ENCODE measurements at places on chromosomes 5 and 9.

GRCh38 chr9:135835131-135835530, 72.2 kb downstream of the CAMSAP1 start:
- H3K4me1 ChIP-seq: no peaks in the 10 kb centered on the region
- peaks cover 8% of the 10 kb centered on the region for H3K36me3 ChIP-seq
- no peaks in the 10 kb centered on the region for H3K27me3 ChIP-seq
- no peak for DNase-seq
- H3K4me3 ChIP-seq: no peak overlapping the region

GRCh38 chr5:53479590-53480415, 626 bp upstream of the FST start:
- peaks cover 74% of the 10 kb centered on the region for H3K27me3 ChIP-seq
- H3K36me3 ChIP-seq: peaks cover 6% of the 10 kb centered on the region
- DNase-seq: peak; percentile 21
- peaks cover 37% of the 10 kb centered on the region for H3K4me1 ChIP-seq
- no peak overlapping the region for H3K27ac ChIP-seq
- H3K4me3 ChIP-seq: peak overlapping the region; percentile 71

- peaks cover 11% of the 10 kb centered on the region for H3K4me1 ChIP-seq
- DNase-seq: peak; percentile 14
- peak overlapping the region; percentile 44 for H3K4me3 ChIP-seq
- H3K27me3 ChIP-seq: no peaks in the 10 kb centered on the region
- H3K36me3 ChIP-seq: peaks cover 3% of the 10 kb centered on the region
Measured at GRCh38 chr5:172897481-172898217, 61.6 kb upstream of the RPL26L1 start.

GRCh38 chr5:148620091-148620490, 34.2 kb downstream of the HTR4 start:
- no peak overlapping the region for H3K27ac ChIP-seq
- peaks cover 23% of the 10 kb centered on the region for H3K27me3 ChIP-seq
- no peaks in the 10 kb centered on the region for H3K36me3 ChIP-seq
- no peak for DNase-seq
- peaks cover 39% of the 10 kb centered on the region for H3K4me1 ChIP-seq

GRCh38 chr5:142800776-142801494, 30.8 kb downstream of the ARHGAP26 start:
- peak overlapping the region; percentile 67 for H3K4me3 ChIP-seq
- H3K4me1 ChIP-seq: peaks cover 69% of the 10 kb centered on the region
- peak; percentile 74 for DNase-seq
- no peaks in the 10 kb centered on the region for H3K27me3 ChIP-seq
- peak overlapping the region; percentile 95 for H3K27ac ChIP-seq

DNA sequence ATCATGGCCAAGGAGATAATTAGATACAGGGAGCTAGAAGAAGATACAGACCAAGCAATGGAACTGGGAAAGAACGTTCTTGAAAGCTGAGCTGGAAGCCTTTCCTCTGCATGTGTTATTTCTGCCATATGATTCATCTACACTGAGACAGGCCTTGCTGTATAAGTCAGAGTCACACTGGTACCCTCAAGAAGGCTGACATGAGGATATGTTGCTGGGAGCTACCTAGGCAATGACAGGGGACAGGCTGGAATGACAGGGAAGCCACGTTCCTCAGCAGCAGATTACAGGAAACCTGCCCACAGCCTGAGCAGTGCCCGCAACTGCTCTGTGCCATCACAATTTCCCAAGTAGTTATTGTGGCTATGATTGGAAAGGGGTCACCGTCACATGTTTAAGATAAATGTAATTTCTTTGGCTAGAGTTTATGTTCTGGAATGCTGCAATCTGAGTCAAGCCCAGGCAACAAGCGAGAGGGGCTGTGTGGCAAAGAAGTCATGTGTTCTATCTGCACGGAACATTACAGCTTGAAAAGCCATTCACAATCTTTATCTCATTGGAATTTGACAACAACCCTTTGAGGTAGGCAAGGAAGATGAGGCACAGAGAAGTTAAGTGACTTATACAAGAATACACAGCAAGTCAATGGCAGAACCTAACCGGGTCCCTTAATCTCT, 108.2 kb downstream of the TTLL11 start:
- no peak overlapping the region for H3K4me3 ChIP-seq
- no peak for DNase-seq
- H3K27me3 ChIP-seq: no peaks in the 10 kb centered on the region
- no peaks in the 10 kb centered on the region for H3K4me1 ChIP-seq

- H3K36me3 ChIP-seq: no peaks in the 10 kb centered on the region
- peaks cover 4% of the 10 kb centered on the region for H3K4me1 ChIP-seq
- no peak for DNase-seq
- H3K27ac ChIP-seq: no peak overlapping the region
- no peaks in the 10 kb centered on the region for H3K27me3 ChIP-seq
- H3K4me3 ChIP-seq: no peak overlapping the region
Measured at GRCh38 chr9:128149951-128150593, 819 bp downstream of the LCN2 start.

DNA sequence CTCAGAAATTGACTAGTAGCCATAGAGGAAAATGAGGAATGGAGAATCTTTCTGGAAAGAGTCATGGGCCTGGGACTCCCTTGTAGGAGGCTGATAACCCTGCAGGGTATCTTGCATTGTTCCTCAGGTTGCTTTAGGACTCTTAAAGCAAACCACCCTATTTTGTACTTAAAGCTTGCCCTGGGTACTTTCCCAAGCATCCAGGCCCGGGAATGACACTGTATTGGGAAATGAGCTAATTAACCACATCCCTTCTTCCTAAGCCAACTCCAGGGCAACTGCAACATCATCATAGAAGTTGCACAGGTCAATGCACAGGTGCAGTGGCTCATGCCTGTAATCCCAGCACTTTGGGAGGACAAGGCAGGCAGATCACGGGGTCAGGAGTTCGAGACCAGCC, 55.9 kb downstream of the UGCG start:
- peaks cover under 1% of the 10 kb centered on the region for H3K4me1 ChIP-seq
- no peaks in the 10 kb centered on the region for H3K27me3 ChIP-seq
- no peak for DNase-seq
- H3K36me3 ChIP-seq: no peaks in the 10 kb centered on the region
- no peak overlapping the region for H3K27ac ChIP-seq

DNA sequence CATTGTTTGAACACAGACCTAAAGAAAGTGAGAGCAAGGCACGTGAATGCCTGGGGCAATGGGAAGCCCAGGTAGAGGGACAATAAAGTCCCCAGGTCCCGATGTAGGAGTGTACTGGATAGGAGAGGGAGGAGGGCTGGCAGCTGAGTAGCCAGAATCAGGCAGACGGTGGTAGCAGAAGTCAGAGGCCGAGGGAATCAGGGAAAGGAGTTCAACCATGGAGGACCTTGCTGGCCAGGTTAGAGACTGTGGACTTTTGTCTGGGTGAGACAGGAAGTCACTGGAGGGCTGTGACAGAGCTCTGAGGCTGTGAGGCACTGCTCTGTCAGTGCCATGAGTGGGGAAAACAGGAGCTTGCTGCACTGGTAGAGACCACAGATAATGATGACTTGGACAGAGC, 248.2 kb downstream of the EFNA5 start:
- H3K4me3 ChIP-seq: no peak overlapping the region
- H3K4me1 ChIP-seq: no peaks in the 10 kb centered on the region
- H3K27ac ChIP-seq: no peak overlapping the region
- DNase-seq: no peak
- H3K27me3 ChIP-seq: peaks cover 24% of the 10 kb centered on the region

GRCh38 chr5:143147383-143147782, 256.1 kb downstream of the NR3C1 start:
- no peak overlapping the region for H3K4me3 ChIP-seq
- peaks cover 26% of the 10 kb centered on the region for H3K36me3 ChIP-seq
- no peaks in the 10 kb centered on the region for H3K4me1 ChIP-seq
- H3K27me3 ChIP-seq: no peaks in the 10 kb centered on the region
- no peak for DNase-seq

GRCh38 chr5:37739817-37740261, 100.0 kb downstream of the GDNF start:
- H3K27me3 ChIP-seq: no peaks in the 10 kb centered on the region
- H3K4me3 ChIP-seq: no peak overlapping the region
- peaks cover 32% of the 10 kb centered on the region for H3K36me3 ChIP-seq
- no peak for DNase-seq
- H3K4me1 ChIP-seq: peaks cover 24% of the 10 kb centered on the region
- no peak overlapping the region for H3K27ac ChIP-seq

DNA sequence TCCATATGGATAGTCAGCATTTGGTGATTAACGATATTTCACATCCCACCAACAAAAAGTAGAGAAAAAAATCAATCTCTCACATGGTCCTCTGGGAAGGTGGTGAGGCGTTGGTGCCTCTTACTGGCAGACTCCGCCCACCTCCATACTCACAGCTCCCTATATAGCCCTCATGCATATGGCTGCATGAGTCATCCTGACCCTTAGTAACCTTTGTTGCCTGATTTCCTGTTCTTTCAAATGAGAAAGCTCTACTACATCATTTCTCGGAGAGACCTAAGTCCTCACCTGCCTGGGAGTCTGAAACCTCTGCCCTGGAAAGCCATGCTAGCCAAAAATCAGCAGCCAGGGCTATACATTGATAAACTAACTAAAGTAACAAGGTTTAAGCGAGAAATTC, 33.3 kb upstream of the ABCA1 start:
- DNase-seq: peak; percentile 55
- no peak overlapping the region for H3K4me3 ChIP-seq

DNA sequence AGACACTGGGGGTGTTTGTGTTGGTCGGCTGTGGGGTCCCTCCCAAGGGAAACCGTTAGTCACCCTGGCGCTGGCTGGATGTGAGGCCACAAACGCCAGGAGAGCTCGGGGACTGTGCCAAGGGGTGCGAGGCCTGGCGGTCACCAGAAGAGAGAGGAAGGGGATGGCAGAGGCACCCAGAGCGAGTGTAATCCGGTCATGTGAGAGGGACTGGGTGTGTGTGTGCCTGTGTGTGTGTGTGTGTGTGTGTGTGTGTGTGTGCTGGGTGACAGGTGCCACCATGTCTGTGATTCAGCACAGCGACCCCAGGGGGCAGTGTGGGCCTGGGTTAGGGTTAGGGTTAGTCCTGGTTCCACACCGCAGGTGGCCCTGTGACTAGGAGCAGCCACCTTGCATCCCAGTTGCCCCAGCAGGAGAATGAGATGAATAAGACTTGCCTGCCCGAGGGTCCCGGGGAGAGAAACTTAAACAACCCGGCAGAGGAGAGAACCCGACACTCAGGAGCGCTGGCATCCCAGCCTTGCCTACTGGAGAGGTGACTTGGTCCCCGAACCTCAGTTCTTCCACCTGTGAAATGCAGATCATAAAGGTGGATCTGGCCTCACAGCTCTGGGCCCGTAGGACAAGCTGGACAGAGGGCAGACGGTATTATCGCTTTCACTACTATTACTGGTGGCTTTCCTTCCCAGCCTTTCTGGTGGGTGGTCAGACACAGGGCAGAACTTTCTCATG, 1.4 kb upstream of the ADAMTSL2 start:
- peak overlapping the region; percentile 31 for H3K27ac ChIP-seq
- H3K36me3 ChIP-seq: no peaks in the 10 kb centered on the region
- H3K4me1 ChIP-seq: peaks cover 8% of the 10 kb centered on the region
- peaks cover 16% of the 10 kb centered on the region for H3K27me3 ChIP-seq
- no peak overlapping the region for H3K4me3 ChIP-seq

DNA sequence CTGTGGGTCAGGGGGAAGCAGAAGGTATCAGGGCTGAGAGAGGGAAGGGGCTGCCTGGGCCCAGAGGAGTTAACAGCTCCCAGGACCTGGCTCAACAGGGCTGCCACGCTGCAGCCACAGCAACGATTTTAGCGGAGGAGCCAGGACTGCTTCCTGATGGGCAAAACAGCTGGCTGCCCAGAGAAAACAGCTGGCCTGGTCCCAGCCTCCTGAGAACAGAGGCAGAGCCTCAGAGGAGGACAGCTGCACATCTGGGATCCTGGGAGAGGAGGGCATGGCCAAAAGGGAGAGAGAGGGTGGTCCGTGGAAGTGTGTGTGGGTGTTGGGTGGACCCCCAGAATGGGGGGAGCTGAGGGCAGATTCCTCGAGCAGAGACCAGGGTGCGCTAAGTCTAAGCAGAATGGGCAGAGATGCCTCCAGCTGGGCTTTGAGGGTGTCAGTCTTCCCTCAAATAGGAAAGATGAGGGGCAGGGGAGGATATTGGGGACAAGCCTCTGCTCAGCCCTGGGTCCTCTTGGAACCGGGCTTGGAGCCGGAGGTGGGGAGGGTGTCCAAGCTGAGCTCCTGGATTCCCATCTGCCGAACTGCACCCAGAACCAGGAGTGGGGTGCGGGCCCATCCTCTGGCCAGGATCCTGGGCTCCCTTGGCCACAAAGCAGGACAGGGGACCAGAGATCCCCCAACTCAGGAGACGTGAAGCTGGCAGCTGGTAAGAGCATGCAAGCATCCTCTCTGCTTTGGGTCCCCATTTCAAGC, 9.1 kb upstream of the CERCAM start:
- H3K4me1 ChIP-seq: no peaks in the 10 kb centered on the region
- no peak overlapping the region for H3K27ac ChIP-seq
- H3K27me3 ChIP-seq: peaks cover 50% of the 10 kb centered on the region
- no peaks in the 10 kb centered on the region for H3K36me3 ChIP-seq
- DNase-seq: no peak
- no peak overlapping the region for H3K4me3 ChIP-seq

DNA sequence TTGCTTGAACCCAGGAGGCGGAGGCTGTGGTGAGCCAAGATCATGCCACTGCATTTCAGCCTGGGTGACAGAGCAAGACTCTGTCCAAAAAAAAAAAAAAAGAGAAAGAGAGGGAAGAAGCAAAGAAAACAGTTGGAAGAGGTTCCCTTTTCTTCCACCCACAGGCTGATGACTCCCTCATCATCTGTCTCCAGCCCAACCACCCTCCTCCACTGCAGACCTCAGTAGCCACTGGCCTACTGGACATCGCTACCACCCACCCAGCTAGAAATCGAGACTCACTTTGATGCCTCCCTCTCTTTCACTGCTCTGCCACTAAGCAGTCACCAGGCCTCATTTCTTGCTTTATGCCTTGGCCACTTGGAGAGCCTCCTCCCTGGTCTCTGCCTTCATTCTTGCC, 71.2 kb downstream of the NIPSNAP3B start:
- H3K27me3 ChIP-seq: no peaks in the 10 kb centered on the region
- no peak for DNase-seq
- H3K36me3 ChIP-seq: no peaks in the 10 kb centered on the region
- peaks cover 12% of the 10 kb centered on the region for H3K4me1 ChIP-seq

DNA sequence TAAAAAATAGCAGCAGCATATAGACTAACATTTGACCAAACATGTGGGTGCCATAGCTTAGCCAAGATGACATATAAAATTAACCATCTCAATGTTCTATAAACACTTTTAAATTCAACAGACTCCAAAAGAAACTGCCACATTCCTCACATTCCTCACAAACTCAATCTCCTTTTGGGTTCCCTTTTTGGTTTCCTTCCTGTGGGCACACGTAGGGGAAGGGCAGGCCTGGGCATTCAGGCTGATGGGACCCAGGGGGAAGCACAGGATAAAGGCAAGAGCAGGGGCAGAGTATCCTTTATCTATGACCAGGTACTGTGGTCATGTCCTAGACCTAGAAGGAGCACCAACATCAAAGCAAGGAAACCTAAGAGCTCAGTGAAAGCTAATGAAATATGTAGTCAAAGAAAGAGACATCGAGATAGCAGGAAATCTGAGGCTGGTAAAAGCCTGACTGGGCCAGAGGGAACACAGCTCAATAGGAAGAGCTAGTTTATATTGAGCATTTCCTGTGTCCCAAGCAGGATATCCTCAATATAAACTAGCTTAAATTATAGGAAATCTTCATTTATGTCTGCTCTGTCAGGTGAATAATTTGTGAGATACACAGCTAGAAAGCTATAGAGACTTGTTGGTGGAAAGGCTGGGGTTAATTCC, 13.6 kb upstream of the ERAP1 start:
- H3K4me3 ChIP-seq: no peak overlapping the region
- H3K27me3 ChIP-seq: peaks cover 7% of the 10 kb centered on the region
- no peak for DNase-seq
- H3K27ac ChIP-seq: no peak overlapping the region

GRCh38 chr9:17318821-17319320, 184.0 kb downstream of the CNTLN start:
- no peaks in the 10 kb centered on the region for H3K27me3 ChIP-seq
- no peak for DNase-seq
- H3K4me3 ChIP-seq: no peak overlapping the region
- no peak overlapping the region for H3K27ac ChIP-seq
